GM03348 (cell line): ENCODE measurements at places on chromosomes 7 and 10.
A peak's percentile ranks its signal among the peaks of the same experiment; 100 is the strongest.

- DNase-seq, result no peak
These were observed 263.2 kb downstream of the POU6F2 start for GRCh38 chr7:39240864-39241263.

DNA sequence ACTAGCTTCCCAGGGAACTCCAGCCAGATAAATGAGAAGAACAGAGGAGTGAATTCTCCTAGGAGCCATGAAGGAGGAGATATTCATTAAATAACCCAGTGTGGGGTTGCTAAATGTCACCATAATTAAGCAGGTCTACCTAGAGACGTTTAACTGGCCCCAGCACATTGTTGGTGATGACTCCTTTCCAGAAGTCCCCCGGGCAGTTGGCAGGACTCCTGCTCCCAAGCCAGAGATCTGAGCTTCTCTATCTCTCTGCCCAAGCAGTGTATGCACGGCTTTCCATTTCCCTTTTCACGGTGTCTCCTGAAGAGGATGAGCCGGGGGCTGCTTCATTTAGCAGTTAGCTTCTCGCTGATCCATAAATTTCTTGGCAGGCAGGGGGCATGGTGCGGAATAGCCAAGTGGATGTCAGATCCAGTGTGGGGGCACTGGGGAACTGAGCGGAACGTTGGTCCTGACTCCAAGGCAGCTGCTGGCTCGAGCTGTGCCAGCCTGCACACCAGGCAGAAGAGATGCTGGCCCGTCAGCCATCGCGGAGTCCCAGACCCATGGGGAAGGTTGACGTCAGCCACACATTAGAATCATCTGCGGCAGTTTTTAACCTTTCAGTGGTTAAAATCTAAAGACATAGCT, 142.0 kb upstream of the NPY start:
- DNase-seq, result no peak

DNA sequence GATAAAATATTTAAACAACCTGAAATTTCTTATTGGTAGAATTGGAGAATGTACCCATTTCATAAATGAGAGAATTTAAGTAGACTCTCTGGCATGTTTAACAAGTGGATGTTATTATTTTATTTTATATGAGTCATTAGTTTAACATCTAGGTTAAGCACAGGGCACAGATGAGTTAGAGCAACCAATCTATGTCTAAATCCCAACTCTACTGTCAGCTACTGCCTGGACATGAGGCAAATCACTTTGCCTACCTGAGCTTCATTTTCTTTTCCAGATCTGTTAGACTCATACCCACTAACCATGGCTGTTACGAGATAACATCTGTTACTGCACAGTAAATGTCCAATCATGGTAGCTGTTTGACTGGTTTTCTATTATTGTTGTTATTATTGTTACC, 251.1 kb downstream of the INHBA start:
- peak; percentile 29 for DNase-seq

DNA sequence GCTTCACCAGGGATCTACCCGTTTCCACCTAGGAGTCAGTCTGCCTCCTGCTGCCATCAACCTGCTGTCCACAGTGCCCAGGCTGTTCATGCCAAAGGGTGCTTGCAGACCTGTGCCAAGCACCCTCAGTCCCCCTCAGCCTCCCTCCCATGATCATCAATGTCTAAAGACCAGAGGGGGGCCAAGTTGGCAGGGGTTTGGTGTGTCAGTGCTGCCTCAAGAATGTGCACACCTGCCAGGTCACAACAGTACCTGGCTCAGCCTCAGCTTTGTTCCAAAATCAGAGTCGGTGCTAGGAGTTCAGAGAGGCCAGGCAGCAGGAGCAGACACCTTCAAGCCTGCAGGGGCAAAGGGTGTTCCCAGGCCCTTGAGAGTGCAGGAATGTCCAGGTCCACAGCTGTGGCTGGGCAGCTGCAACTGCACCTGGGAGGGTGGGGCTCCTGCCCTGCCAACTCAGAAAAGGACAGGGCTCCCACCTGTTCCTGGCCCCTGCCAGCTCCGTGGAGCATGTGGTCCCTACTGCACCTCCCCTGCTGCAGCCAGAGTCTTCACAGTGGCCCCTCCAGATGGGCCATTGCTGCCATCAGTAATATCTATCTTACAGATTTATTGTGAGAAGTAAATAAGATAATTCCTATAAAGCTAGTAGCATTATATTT, 219.5 kb downstream of the POLR1F start:
- DNase-seq, result no peak
